ENCODE measurements at places on chromosomes 2 and 18.

- no peak overlapping the region for H3K27ac ChIP-seq
- no peaks in the 10 kb centered on the region for H3K36me3 ChIP-seq
- no peaks in the 10 kb centered on the region for H3K27me3 ChIP-seq
- no peak for DNase-seq
Measured at GRCh38 chr2:108829578-108830310, 43.2 kb downstream of the CCDC138 start.

- no peaks in the 10 kb centered on the region for H3K36me3 ChIP-seq
- no peaks in the 10 kb centered on the region for H3K4me1 ChIP-seq
- no peak overlapping the region for H3K27ac ChIP-seq
- no peak for DNase-seq
Measured at GRCh38 chr2:70310899-70311298, 9.0 kb upstream of the FAM136A start.

GRCh38 chr2:238486123-238486848 lies 59.6 kb downstream of the ASB1 start:
- H3K36me3 ChIP-seq: no peaks in the 10 kb centered on the region
- no peaks in the 10 kb centered on the region for H3K4me1 ChIP-seq
- no peak overlapping the region for H3K27ac ChIP-seq
- H3K4me3 ChIP-seq: no peak overlapping the region
- H3K27me3 ChIP-seq: no peaks in the 10 kb centered on the region
- DNase-seq: no peak

DNA sequence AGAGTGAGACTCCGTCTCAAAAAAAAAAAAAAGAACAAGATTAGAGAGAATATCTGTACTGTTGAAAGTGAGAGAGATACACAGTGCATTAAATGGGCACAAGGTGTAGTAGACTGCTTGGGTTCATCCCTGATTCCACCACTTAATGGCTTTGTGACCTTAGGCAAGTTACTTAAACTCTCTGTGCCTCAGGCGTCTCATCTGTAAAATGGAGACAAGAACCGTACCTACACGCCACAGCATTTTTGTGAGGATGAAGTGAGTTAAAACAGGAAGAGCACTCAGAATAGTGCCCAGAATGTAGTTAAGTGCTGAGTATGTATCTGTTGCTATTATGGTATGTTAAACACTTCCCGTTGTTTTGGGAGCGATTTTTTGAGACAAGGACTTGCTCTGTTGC lies 64.3 kb downstream of the MTHFD2 start:
- H3K27me3 ChIP-seq: no peaks in the 10 kb centered on the region
- peaks cover 11% of the 10 kb centered on the region for H3K4me1 ChIP-seq
- DNase-seq: no peak
- no peak overlapping the region for H3K4me3 ChIP-seq

- no peak overlapping the region for H3K4me3 ChIP-seq
- DNase-seq: no peak
Measured at GRCh38 chr2:22487036-22487435, 897.9 kb upstream of the KLHL29 start.

DNA sequence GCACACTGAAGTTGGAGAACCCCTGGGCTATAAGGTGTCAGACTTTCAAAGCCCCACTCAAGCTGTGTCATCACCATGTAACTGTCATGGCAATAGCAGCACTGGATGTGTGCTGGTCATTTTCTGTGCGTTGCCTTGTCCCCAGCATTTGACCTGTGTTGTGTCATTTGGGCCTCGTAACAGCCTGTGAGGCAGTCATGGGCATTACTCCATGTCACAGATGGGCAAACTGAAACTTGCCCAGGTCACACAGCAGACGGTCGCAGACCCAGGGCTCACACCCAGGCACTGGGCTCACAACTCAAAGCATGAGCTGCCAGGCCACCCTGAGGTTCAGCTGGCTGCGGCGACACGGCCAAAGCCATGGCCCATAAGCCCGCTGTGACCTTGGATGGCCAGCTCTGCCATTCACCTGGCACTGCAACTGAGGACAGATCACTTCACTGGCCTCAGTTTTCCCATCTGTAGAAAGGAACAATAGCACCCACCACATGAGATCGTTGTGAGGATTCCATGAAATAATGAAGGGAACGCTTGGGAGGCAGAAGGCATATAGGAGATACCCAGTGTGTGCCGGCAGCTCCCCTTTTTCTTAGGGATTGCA lies 36.7 kb downstream of the INHBB start:
- H3K4me3 ChIP-seq: no peak overlapping the region
- no peaks in the 10 kb centered on the region for H3K4me1 ChIP-seq
- H3K36me3 ChIP-seq: no peaks in the 10 kb centered on the region

- H3K4me3 ChIP-seq: no peak overlapping the region
- H3K36me3 ChIP-seq: no peaks in the 10 kb centered on the region
- no peak overlapping the region for H3K27ac ChIP-seq
- no peak for DNase-seq
Measured at GRCh38 chr2:220811952-220812570, 760.0 kb downstream of the EPHA4 start.

DNA sequence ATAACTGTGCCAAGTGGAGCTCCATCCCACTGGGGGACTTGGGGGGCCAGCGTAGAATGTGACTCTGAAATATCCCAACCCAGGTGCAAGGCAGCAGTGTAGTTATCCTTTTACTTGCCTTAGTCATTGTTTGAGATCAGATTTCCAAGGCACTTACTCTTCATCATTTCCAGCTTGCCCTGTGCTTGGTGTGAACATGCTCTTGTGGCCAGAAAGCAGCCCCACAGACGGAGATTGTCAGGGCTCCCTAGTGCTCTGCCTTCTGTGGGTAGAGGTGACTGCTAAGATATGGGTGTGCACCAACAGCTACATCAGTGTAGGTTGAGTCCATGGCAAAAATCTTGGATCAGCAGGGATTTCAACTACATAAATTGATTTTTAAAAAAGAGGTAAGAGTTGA lies 2010.0 kb upstream of the PIK3C3 start:
- H3K36me3 ChIP-seq: peaks cover 6% of the 10 kb centered on the region
- DNase-seq: peak; percentile 1
- H3K27ac ChIP-seq: peak overlapping the region; percentile 63
- H3K4me1 ChIP-seq: peaks cover 45% of the 10 kb centered on the region
- H3K4me3 ChIP-seq: no peak overlapping the region
- no peaks in the 10 kb centered on the region for H3K27me3 ChIP-seq

- H3K4me3 ChIP-seq: no peak overlapping the region
- no peak overlapping the region for H3K27ac ChIP-seq
- no peak for DNase-seq
- H3K27me3 ChIP-seq: no peaks in the 10 kb centered on the region
Measured at GRCh38 chr2:42296226-42296625, 64.8 kb downstream of the COX7A2L start.

GRCh38 chr2:240569998-240570530 lies 1.8 kb downstream of the RNPEPL1 start:
- peak overlapping the region; percentile 85 for H3K4me3 ChIP-seq
- peak; percentile 42 for DNase-seq
- H3K4me1 ChIP-seq: peaks cover 20% of the 10 kb centered on the region
- no peaks in the 10 kb centered on the region for H3K27me3 ChIP-seq

GRCh38 chr2:112194482-112194881 lies 56.3 kb downstream of the FBLN7 start:
- no peak overlapping the region for H3K27ac ChIP-seq
- H3K4me1 ChIP-seq: no peaks in the 10 kb centered on the region
- H3K4me3 ChIP-seq: no peak overlapping the region

DNA sequence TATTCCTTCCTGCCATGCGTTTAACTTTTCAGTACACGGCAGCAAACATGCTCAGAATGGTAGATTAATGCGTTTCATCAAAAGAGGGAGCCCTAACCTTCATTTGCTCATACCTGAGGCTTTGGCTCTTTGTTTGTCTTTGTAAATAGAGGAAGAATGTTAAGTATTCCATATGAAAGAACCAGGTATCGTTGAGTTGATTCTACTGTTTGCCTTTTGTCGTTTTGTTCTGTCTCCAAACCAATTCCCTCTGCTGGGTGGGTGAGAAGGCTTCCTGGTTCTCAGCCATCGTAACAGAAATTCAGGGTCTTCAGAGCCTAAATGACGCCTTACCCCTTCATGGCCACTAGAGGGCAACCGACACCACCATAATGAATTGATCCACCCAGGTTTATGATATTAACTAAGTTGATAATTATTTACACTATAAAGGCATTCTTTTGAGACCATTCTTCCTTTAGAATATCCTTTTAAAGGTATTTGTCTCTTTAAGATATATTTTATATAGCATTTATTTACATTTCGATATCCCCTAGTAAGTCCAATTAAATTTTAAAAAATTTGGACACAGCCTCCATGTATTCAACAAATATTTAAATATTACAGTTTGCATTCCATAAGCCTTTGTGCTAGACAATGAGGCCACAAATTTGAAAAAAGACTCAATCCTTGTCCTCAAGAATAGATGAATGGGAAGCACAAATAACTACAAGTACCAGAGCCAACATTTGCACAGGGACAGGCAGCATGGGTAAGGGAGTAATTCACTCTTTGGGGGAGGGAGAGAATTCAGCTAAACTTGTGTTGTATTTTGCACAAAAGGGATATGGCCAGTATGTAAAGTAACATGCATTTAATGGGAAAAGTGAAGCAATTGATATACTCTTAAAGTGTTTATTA lies 48.1 kb downstream of the TIMM21 start:
- H3K36me3 ChIP-seq: peaks cover 5% of the 10 kb centered on the region
- peak overlapping the region; percentile 66 for H3K4me3 ChIP-seq
- H3K27ac ChIP-seq: peak overlapping the region; percentile 67
- H3K27me3 ChIP-seq: peaks cover 16% of the 10 kb centered on the region

GRCh38 chr2:147806846-147807245 lies 38.0 kb upstream of the ACVR2A start:
- no peak overlapping the region for H3K27ac ChIP-seq
- no peaks in the 10 kb centered on the region for H3K27me3 ChIP-seq
- no peak for DNase-seq
- peaks cover 6% of the 10 kb centered on the region for H3K36me3 ChIP-seq

DNA sequence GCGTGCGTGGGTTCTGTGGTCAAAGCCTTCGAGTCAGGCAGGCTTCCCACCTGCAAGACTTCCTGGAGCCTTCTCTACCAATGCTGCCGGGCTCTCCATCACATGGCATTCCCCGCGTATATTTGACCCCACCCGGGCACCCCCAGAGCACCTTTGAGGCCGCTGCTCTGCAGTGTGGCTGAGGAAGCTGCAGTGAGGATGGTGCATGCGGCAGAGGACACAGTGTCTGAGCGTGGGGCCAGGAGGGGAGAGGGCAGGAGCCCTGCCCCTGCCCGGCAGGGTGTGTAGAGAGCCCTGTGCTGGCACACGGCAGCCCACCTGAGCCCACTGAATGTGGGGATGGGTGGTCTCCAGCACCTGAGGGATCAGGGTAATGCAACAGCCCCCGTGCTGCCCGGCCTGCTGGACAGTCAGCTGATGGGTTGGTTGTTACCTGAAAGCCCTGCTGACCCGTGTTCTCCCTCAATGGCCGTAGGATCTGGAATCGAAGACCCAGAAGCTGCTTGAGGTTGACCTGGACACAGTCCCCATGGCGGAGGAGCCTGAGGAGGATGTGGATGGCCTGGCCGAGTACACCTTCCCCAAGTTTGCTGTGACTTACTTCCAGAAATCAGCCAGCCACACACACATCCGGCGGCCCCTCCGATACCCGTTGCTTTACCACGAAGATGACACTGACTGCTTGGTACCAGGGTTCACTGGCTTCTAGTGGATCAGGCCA lies 36.8 kb upstream of the GPR17 start:
- no peak overlapping the region for H3K27ac ChIP-seq
- peaks cover 74% of the 10 kb centered on the region for H3K27me3 ChIP-seq

GRCh38 chr2:85433511-85434089 lies 15.1 kb downstream of the SH2D6 start:
- no peak overlapping the region for H3K4me3 ChIP-seq
- peaks cover 21% of the 10 kb centered on the region for H3K36me3 ChIP-seq
- H3K27ac ChIP-seq: peak overlapping the region; percentile 43
- DNase-seq: no peak

DNA sequence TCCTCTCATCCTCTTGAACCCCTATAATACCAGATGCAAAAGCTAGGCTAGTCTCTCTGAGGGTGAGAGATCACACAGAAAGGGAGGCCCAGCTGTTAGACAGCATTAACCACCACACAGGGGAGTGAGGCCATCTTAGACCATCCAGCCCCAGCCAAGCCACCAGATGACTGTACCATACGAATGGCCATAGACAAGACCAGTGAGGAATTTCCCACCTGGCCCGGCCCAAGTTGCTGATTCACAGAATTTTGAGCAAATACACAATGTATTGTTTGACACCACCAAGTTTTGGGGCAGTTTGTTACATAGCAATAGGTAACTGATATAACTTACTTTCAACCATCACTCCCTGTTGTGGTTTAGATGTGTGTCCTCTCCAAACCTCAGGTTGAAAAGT lies 98.2 kb upstream of the CTNNA2 start:
- no peaks in the 10 kb centered on the region for H3K36me3 ChIP-seq
- DNase-seq: no peak
- H3K4me3 ChIP-seq: no peak overlapping the region

- peaks cover 20% of the 10 kb centered on the region for H3K4me1 ChIP-seq
- H3K27ac ChIP-seq: no peak overlapping the region
- DNase-seq: no peak
- H3K36me3 ChIP-seq: no peaks in the 10 kb centered on the region
Measured at GRCh38 chr2:226488034-226488433, 311.6 kb downstream of the IRS1 start.

DNA sequence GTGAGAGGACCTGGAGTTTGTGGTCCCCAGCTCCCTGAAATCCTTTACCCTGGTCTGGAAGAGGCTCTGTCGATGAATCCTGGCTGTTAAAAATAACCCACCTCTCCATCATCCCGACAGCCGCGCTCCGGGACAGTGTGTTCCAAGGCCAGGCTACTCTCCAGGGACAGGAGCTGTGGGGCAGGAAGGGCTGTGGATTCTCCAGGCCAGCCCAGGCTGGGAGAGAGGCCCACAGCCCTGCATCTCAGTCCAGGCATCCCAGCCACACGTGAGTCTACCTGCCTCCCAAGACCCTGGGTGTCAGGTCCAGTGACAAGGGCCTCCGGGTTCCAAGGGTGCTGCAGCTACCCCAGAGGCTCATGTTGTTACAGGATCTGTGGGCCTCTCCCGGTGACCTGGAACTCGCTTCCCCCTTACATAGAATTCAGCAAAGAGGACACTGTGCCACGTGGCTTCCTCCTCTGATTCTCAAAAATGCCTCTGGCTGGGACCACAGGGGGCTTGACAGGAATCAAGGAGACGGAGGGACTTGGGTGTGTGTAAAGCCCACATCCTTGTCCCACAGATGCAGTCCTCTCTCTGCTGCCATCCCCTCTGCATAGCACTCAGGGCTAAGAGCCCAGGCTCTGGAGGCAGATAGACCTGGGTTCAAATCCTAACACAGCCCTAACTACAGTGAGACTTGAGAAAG lies 17.3 kb downstream of the ADRA2B start:
- H3K36me3 ChIP-seq: no peaks in the 10 kb centered on the region
- DNase-seq: no peak
- no peak overlapping the region for H3K27ac ChIP-seq
- no peak overlapping the region for H3K4me3 ChIP-seq
- H3K4me1 ChIP-seq: no peaks in the 10 kb centered on the region

All from Calu3 (cell line).